RPMI7951 (cell line): ENCODE measurements at places on chromosomes 6 and 20. TPM values are rescaled to one million over a fixed set of nuclear protein-coding genes. Genes with fewer than 3 reads are reported as not detected.

The GRM1 gene
- total RNA-seq, result 0.12 TPM in 1 of 2 replicates, not detected in the other

DNA sequence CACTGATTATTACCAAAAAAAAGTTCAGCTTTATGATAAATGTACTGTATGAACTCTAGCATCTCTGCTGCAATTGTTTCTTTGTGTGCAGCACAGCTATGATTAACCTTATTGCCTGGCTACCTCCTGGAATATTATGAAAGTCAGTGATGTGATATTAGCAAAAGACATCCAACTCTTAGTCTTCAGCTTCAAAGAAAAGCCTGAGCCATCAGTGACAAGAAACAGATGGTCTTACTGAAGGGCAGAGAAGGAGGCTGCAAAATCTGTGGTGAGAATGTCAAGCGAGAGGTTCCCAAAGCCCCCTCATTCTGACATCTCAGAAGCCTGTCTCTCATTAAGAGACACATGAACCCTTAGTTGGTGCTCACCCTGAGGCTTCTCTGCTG is 89.4 kb upstream of the TNFAIP3 start:
- no peak for DNase-seq

- no peak for DNase-seq
Observed at GRCh38 chr20:36309643-36310042, 3.5 kb downstream of the DLGAP4 start.

DNA sequence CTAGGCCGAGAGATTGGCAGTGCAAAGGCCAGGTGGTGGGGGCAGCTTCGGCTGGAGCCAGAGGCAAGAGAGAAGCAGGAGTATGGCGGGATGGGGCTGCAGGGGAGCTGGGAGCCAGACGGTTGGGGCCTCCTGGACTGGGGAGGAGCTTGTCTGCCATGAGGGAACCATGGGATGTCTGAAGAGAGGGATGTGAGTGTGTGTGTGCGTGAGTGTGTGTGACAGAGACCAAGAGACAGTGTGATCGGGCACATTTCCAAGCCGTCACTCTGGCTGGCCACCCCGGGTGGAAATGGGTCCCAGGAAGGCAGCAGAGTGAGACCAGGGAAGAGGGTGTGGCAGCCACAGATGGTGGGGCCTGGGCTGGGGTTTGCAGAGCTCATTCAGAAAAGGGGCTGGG is 13.8 kb downstream of the PHACTR3 start:
- no peak for DNase-seq
